T-helper 1 cell (primary cell): ENCODE measurements at places on chromosomes 6 and 20.

- DNase-seq, result no peak
These were observed 68.1 kb upstream of the PMEPA1 start for GRCh38 chr20:57777911-57778310.

DNA sequence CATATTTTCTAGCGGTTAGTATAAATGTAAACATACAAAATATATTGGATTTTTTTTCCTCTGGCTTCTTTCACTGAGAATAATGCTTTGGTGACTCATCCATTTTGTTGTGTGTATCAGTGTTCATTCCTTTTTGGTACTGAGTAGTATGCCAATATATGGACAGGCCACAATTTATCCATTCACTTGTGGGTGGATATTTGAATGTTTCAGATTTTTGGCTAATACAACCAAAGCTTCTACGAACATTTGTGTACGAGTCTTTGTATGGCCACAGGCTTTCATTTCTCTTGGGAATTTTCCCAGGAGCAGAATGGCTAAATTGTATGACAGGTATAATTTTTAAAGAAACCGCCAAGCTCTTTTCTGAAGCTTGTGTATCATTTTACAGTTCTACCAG lies 677.5 kb downstream of the HDGFL1 start:
- no peak for DNase-seq

GRCh38 chr20:23013429-23013828 lies 21.7 kb upstream of the SSTR4 start:
- DNase-seq, result no peak

DNA sequence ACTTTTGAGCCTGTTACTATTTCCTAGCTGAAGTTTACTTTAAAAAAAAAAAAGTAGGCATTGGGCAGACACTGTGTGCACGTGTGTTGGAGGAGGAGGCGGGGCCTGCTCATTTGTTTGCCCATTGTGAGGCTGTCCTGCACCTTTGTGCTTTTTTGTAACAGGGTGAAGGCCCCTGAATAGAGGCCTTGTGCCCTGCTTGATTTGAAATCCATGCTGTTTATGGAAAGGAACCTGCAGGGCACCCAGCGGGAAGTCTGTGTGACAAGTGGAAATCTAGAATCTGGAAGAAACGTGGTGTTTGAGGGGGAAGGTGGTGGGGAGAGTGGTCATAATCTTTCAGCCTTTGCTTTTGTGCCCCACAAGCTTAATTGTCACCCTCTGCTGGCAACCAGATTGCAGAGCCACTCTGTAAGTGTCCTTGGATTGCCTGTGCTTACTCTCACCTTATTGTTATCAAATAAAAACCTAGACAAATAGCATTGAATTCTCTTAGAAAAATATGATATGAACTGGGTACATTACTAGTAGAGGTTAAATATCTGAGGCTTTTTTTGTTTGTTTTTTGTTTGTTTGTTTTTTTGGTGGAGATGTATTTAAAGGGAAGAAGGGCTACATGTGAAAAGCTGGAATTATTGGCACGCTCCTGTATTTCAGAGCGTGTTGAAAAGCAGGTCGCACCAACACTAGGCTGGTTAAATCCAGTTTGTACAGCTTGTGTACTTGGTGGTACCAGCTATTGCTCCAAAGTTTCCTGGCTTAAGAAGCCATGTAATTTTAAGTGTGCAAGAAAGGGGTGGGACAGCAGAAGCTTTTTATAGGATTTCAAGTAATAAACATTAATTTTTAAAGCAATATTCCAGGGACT lies 156.3 kb downstream of the ARID1B start:
- no peak for DNase-seq

DNA sequence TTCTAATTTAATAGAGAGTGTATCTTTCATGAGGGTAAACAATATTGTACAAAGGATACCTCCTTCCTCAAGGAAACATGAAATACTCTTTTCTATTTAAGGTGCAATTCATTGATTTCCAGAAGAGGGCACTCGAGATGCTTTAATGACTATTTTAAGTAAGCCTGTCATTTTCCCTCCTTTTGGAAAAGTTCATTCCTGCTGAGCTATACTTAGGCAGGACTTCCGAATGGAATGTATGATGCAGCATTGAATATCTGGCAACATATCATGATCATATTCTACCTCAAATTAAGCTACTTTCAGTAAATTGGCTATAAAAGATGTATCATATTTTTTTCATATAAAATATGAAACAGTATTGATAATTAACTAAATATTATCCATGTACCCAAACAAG lies 5.0 kb downstream of the DST start:
- DNase-seq, result no peak
